Lung microvascular endothelial cell (primary cell): ENCODE measurements at places on chromosomes 5 and 9.
A peak's percentile ranks its signal among the peaks of the same experiment; 100 is the strongest.

DNA sequence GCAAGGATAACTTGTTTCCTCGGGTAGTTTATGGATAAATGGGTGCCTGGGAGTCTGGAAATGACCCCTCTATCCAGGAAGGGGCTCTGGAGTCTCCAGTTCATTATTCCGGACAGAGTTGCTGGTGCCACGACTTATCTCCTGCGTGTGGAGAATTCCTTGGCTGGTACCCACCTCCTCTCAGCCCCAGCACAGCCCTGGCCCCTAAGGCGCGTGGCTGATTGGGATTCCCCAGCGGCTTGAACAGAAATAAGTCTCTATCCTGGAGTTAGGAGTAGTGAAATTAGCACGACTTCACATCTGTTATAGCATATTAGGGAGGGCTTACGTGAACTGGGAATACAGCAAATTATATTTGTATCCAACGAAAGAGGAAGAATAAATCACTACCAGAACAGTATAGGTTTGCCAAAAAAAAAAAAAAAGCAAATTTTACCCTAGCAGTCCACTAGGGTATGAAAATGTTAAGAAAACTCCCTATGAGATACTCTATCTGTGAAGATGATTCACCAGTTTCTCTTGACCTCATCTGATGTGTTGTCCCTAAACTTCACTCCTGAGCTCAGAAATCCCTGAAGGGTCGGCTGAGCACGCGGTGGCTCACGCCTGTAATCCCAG is 172.5 kb upstream of the OTULINL start:
- DNase-seq = no peak

GRCh38 chr5:57711471-57711870 is 228.9 kb upstream of the ACTBL2 start:
- DNase-seq = no peak

- DNase-seq = no peak
Observed at GRCh38 chr5:76413746-76414145, 10.7 kb downstream of the IQGAP2 start.

GRCh38 chr9:36922548-36922947 is 111.5 kb downstream of the PAX5 start:
- no peak for DNase-seq

DNA sequence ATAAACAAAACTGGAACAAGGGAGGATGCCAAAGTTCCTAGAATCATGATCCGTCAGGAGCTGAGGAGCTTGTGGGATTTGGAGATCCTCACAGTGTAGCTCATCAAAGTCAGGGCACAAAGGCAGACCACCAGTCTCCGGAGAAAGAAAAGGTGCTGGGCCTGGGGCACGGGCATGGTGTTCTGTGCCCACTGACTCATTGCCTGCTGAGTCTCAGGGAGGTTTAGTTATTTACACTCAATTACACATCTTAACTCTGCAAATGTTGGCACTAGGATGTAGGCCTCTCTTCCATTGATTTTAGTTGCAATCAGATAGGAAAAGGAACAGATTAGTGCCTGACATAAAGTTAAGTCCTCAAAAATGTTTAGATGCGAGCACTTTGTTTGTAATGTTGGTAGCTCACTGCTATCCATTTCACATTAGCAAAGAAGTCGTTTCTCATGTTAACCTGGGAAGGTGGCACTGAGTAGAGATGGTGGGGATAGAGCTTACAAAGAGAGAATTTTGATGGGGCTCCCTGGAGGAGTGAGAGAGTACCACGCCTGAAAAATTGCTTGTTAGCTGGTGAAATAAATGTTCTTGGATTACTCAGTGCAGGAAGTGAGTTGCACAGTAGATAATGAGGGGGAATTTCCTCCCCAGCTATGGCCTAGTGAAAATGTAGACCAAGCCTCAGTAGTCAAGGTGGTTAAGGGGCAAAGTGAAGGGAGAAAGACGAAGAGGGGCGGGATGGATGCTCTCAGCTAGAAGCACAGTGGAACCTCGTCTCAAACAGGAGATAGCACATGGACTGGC is 109.5 kb upstream of the CD180 start:
- DNase-seq = peak; percentile 81

- DNase-seq = no peak
Observed at GRCh38 chr5:72093824-72094223, 13.5 kb upstream of the MAP1B start.

GRCh38 chr9:28365020-28365640 is 791.8 kb upstream of the C9orf72 start:
- DNase-seq = no peak

DNA sequence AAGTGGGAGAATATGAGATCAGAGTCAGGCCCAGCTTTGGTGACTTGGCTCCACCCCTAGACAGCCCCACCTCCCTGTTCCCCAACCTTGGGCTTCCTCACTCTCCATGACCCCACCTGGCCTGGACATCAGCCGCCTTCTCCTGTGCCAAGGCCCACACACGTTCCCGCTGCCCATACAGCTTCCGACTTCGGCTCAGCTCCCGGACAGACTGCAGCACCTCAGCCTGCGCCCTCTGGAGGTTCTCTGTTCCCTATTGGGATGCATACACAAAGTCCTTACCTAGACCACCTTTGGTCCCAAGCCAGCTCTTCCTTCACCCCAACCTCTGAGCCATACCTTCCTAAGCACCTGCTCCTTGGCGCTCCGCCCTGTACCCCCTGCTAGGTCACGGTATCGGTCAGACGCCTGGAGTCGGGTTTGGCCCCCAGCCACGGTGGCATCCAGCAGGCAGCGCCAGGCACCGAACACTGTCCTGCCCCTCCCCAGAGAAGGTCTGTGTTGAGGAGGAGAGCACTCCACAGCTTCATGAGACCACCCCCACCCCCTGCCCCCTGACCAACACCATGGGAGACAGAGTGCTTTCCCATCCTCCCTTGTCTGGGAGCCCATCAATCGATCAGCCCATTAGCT is 2.0 kb downstream of the FCHSD1 start:
- no peak for DNase-seq

GRCh38 chr5:151569132-151570046 is 21.7 kb downstream of the FAT2 start:
- no peak for DNase-seq

GRCh38 chr5:38515092-38515491 is 41.4 kb downstream of the LIFR start:
- no peak for DNase-seq

- DNase-seq = no peak
Observed at GRCh38 chr5:167440846-167441245, 850.6 kb upstream of the WWC1 start.

DNA sequence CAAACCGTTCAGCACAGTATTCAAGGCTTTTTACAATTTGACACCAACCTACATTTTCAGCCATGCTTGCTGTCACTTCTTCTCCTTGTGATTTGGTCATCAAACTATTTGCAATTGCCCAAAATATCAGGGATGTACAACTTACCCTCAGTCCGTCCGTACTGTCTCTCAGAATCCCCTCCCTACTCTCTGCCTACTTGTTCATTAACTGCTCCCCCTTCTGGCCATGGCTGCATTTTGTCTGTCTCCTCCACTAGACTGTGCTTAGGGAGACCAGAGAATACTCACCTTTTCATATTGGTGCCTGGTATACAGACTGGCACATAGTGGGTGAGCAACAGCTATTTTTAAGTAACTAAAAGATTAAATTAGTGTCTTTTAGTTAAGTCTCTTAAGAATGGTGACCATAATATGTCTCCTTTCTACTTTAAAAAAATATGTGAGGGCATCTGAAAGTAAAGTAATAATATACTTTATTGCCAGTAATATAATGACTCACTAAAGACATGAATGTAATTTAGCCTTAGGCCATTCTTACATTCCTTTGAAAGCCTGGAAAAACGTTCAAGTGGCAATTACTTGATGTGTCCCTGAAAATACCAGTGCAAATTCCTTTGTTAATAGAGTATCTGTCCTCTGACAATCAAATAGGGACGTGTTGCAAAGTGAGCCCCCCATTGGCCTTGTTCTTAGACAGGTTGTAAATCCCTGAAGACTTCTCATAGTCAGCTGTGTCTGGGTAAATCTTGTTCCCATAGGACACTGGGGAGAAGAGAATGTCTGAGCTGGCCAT is 27.8 kb downstream of the PRLR start:
- peak; percentile 51 for DNase-seq

DNA sequence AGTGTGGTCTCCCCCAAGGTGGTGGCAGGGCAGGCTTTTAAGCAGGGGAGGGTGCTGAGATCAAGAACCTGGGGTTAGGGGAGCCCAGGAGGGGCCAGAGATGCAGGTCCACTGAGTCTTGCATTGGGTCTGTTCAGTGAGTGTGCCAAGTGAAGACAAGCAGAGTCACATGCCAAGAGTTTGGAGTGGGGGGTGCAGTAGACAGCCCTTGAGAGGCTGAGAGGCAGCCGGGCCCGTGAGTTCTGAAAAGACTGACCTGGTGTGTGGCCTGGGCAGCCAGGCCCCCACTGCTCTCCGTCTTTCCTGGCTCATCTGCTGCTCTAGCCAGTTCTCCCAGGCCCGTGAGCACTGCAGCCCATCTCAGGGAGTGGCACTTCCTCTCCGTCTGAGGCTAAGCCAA is 120.0 kb downstream of the DAB2IP start:
- no peak for DNase-seq

- DNase-seq = no peak
Observed at GRCh38 chr5:89069591-89069990, 186.6 kb upstream of the MEF2C start.

DNA sequence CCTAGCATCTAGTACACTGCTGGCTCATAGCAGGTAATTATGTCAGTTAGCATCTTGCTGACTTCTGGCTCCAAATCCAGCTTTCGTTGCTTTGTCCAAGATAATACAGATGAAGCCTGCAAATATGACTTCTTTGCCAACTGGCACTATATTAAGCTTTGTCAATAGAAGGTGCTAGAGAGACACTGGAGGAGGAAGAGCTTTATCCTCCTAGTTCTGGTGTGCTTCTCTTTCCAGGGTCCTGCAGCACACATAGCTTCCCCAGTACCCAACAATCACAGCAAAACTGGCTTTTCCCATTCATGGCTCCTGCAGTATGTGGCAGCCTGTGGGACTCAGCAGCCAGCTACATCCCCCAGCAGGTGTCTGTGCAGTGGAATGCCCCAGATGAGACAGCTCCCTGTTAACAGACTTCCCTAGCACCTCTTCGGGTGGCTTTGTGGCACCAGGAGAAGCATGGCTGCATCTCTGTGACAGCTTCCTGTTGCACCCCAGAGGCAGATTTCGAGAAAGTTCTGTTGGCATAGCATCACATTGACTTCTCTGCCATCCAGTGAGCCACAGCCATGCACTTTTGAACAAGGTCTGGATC is 147.8 kb downstream of the OXCT1 start:
- peak; percentile 35 for DNase-seq

DNA sequence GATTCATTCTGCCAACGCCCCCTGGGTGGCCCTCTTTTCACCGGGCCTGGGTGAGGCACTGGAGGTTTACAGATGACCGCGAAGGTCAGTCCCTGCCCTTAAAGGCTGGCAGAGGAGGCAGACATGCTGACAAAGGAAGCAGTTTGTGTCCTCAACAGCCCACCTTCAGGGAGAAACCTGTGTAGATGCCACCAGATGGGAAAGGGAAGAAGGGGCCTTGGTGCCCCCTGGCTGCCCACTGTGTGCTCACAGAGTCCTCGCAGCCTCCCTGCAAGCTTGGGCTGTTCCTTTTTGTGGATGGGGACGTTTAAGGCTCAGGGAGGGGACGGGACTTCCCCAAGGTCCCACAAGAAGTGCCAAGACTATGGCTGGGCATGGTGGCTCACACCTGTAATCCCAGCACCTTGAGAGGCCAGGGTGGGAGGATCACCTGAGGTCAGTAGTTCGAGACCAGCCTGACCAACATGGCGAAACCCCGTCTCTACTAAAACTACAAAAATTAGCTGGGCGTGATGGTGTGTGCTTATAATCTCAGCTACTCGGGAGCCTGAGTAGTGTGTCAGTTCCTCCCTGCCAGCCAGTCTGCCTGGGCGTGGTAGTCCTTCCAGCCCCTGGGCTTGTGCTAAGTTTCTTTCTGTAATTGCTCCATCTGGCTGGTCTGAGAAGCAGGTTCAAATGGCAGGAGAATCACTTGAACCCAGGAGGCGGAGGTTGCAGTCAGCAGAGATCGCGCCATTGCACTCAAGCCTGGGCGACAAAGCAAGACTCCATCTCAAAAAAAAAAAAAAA is 36.2 kb downstream of the NEK6 start:
- no peak for DNase-seq

DNA sequence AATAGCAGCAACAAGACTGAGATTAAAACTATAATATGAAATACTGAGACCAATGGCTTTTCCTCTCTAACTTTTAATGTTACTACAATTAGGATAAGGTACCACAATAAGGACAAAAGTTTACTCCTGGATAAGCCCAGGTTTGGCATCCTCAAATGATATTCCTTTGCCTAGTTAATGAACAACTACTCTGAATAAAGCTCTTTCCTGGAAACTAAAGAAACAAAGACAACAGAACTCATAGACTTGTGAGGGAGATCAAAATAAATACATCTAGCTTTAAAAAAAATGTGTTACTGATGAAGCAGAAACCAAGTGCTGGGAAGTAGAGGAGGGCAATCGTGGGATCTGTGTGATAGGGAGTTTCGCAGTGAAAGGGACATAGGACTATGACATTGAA is 19.3 kb upstream of the RAPGEF6 start:
- no peak for DNase-seq

GRCh38 chr5:60092671-60093422 is 199.3 kb upstream of the PDE4D start:
- DNase-seq = peak; percentile 9

GRCh38 chr9:15390201-15390600 is 32.5 kb upstream of the SNAPC3 start:
- DNase-seq = no peak

GRCh38 chr5:180495292-180495691 is 1.1 kb downstream of the CNOT6 start:
- DNase-seq = peak; percentile 10

- no peak for DNase-seq
Observed at GRCh38 chr5:135458921-135459331, 6.8 kb upstream of the TIFAB start.

- DNase-seq = no peak
Observed at GRCh38 chr9:74526215-74526614, 29.1 kb downstream of the RORB start.

- DNase-seq = no peak
Observed at GRCh38 chr9:38724754-38725153, 4.8 kb upstream of the FAM240B start.

DNA sequence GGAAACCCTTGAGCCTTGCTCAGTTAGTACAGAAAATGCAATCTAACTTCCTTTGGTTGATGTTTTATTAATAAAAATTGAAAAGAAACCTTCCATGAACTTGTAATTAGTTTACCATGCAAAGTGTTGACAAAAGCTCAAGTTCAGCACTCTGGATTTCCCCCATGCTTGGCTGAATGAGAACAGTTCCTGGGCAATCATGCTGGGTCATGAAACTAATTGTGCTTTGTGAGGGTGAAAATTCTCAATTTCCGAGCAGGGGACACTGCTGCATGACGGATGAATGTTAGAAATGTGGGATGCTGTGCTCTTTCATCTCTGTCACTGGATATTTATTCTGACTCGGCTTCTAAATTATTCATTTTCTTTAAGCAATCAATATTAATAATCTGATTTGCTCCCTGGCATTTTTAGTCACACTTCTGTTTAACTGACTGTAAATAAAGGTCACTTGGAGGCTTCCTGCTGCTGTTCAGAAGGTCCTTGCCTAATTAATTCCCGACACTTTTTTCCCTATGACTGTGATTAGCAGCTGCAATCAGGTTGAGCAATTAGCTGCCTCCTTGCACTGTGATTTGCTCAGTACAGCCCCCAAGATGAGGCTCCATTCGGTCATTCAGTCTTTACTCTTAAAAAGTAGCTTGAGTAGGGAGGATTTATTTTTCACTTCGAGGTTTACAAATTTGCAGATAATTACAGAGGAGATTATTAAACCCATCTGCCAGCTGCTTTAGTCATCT is 678.1 kb upstream of the ZNF608 start:
- no peak for DNase-seq

- DNase-seq = no peak
Observed at GRCh38 chr9:15069106-15069505, 158.9 kb upstream of the FREM1 start.

- no peak for DNase-seq
Observed at GRCh38 chr5:64765804-64766504, 2.5 kb downstream of the SREK1IP1 start.
